ENCODE measurements at places on chromosomes 11 and 22.
A peak's percentile ranks its signal among the peaks of the same experiment; 100 is the strongest.

GRCh38 chr11:24267014-24267413 lies 229.8 kb upstream of the LUZP2 start:
- no peak overlapping the region for H3K4me3 ChIP-seq
- no peak overlapping the region for H3K27ac ChIP-seq
- H3K4me1 ChIP-seq = no peaks in the 10 kb centered on the region
- no peaks in the 10 kb centered on the region for H3K36me3 ChIP-seq
- no peak for DNase-seq
- no peaks in the 10 kb centered on the region for H3K27me3 ChIP-seq

DNA sequence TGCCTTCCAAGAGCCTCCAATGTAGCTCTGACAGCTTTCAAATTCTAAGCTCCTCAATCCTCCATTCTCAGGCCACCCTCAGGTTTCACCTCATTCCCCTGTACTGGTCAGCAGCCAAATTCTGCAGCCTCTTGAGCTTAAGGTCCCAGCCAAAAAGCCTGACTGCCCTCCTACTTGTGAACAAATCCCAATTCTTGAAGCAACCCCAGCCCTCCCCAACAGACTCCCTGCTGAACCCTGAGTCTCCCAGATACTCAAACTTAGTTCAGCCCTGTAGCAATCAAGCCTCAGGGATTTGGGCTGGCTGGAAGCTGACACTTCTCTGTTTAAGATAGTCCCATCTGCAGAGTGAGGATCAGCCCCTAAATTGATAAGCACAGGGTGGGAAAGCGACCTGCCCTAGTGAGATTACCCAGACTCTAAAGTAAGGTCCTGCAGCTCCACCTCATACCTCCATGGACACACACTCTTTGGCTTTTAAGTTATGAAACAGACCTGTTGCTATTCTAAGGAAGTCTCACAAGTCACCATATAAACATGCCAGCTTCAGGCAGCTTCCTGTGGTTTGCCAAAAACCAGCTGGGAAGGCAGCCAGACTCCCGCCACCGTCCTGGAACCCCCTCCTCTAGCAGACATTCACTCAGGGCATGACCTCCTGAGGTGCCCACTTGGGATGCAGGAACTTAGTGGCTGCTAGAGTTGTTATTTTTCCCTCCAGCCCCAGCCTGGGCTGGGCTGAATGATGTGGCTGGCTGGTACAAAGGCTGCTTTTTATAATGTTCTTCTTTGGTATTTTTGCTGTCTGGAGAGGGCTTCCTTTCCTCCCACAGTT lies 82.5 kb upstream of the PICALM start:
- H3K27ac ChIP-seq = no peak overlapping the region
- DNase-seq = no peak
- H3K36me3 ChIP-seq = no peaks in the 10 kb centered on the region
- peaks cover 3% of the 10 kb centered on the region for H3K4me1 ChIP-seq
- H3K4me3 ChIP-seq = no peak overlapping the region
- H3K27me3 ChIP-seq = no peaks in the 10 kb centered on the region

- H3K27ac ChIP-seq = no peak overlapping the region
- H3K4me1 ChIP-seq = peaks cover 19% of the 10 kb centered on the region
- no peaks in the 10 kb centered on the region for H3K36me3 ChIP-seq
- no peaks in the 10 kb centered on the region for H3K27me3 ChIP-seq
- H3K4me3 ChIP-seq = no peak overlapping the region
- no peak for DNase-seq
Measured at GRCh38 chr11:72739240-72740059, 12.8 kb downstream of the ARAP1 start.

- H3K4me3 ChIP-seq = no peak overlapping the region
- no peak overlapping the region for H3K27ac ChIP-seq
- H3K27me3 ChIP-seq = no peaks in the 10 kb centered on the region
Measured at GRCh38 chr11:97854357-97854756, 1166.4 kb upstream of the CNTN5 start.

DNA sequence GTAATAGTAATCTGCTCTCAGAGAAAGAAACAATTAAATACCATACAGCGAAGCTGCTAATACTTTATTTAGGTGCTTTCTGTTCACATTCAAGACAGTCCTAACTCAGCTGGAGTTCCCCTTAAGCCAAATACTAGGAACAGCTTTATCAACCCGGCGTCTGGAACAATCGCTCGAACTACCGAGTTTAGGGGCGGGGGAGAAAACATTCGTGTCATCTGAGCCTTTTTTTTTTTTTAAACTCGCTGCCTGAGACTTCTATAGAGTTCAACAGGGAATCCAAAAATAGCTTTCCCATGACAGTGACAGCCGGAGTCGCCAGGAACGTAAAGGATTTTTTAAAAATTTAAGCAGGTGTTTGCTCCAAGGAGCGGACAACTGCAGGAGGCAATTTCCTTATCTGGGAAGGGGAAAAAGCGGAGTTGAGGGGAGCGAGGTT lies 852 bp downstream of the TRAF6 start:
- DNase-seq = no peak
- H3K4me3 ChIP-seq = peak overlapping the region; percentile 97
- peaks cover 7% of the 10 kb centered on the region for H3K4me1 ChIP-seq
- H3K36me3 ChIP-seq = peaks cover 3% of the 10 kb centered on the region

GRCh38 chr11:69915501-69916250 lies 96.5 kb upstream of the FGF3 start:
- 0 out of 2 replicates have a peak overlapping the region, but pooled peaks have one; percentile 6 for H3K27ac ChIP-seq
- DNase-seq = no peak
- H3K27me3 ChIP-seq = peaks cover 4% of the 10 kb centered on the region
- peaks cover 24% of the 10 kb centered on the region for H3K4me1 ChIP-seq
- H3K36me3 ChIP-seq = no peaks in the 10 kb centered on the region

GRCh38 chr11:96178887-96179279 lies 164.1 kb downstream of the MAML2 start:
- H3K4me1 ChIP-seq = no peaks in the 10 kb centered on the region
- no peak overlapping the region for H3K27ac ChIP-seq
- H3K27me3 ChIP-seq = no peaks in the 10 kb centered on the region
- no peak overlapping the region for H3K4me3 ChIP-seq

DNA sequence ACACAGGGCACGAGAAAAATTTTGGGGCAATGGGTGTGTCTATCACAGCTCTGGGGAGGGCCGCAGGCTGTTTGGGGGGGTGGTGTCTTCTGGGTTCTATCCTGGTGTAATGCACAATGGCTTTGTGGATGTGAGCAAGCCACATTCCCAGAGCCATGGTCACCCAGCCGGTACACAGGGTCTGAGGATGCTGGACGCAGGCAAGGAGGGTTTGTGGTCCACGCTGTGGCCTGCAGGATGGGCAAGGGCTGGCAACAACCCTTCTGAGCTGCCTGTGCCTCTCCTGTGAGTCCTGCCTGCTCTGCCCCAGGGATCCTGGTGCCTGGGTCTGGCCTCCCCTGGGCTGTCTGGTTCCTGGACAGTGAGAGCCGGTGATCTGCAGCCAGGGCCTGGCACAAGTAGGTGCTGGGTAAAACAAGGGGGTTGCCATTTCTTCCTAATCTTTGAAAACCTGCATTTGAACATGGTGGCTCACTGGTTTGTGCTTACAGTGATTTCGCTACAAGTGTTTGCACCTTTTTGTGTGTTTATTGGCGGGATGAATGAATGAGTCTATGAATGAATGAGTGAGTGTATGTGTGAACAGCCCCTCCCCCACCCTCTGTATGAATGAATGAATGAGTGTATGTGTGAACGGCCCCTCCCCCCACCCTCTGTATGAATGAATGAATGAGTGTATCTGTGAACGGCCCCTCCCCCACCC lies 4.4 kb upstream of the MRPL23 start:
- no peak for DNase-seq
- no peaks in the 10 kb centered on the region for H3K36me3 ChIP-seq
- H3K4me3 ChIP-seq = no peak overlapping the region
- no peak overlapping the region for H3K27ac ChIP-seq
- peaks cover 15% of the 10 kb centered on the region for H3K4me1 ChIP-seq
